CD8-positive, alpha-beta memory T cell (primary cell): ENCODE measurements at places on chromosomes 3 and 15. TPM values are rescaled to one million over a fixed set of nuclear protein-coding genes. Genes with fewer than 3 reads are reported as not detected.

NR2E3 gene
- total RNA-seq: not detected

UBA5 gene
- 53.4 TPM for total RNA-seq

ACTC1 gene
- total RNA-seq: not detected

LMCD1 gene
- 2.0 TPM for total RNA-seq

GASK1A gene
- total RNA-seq: not detected

DNAH12 gene
- 0.09 TPM for total RNA-seq

ONECUT1 gene
- not detected for total RNA-seq

B3GNT5 gene
- total RNA-seq: 10.0 TPM

- no peak for DNase-seq
Measured at GRCh38 chr3:176362191-176362731, 835.0 kb downstream of the TBL1XR1 start.

DNA sequence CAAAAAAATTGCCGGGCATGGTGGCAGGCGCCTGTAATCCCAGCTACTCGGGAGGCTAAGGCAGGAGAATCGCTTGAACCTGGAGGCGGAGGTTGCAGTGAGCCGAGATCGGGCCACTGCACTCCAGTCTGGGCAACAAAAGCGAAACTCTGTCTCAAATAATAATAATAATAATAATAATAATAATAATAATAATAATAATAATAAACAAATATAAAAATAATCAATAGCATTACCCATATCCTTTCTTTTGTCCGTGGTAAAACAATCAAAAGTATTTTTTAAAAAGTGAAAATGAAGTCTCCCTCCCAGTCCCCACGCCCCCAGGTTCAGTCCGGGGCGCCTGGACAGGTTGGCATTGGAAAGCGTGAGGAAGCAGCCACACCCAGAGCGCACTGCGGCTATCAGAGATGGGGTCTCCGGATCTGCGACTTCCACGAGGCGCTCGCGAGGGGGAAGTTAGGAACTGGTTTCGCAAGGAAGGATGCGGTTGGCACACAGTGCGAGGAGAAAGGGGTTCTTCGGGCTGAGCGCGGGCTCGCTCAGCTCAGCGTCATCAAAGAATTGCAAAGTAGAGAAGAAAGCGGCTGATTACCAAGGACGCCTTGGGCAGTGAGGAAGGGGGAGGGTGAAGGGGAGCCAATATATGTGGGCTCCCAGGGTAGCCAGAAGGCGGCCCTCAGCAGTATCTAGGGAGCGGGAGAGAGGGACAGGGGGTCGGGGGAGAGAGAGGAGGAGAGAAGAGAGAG, 69.5 kb upstream of the EPHB3 start:
- DNase-seq: no peak

DNA sequence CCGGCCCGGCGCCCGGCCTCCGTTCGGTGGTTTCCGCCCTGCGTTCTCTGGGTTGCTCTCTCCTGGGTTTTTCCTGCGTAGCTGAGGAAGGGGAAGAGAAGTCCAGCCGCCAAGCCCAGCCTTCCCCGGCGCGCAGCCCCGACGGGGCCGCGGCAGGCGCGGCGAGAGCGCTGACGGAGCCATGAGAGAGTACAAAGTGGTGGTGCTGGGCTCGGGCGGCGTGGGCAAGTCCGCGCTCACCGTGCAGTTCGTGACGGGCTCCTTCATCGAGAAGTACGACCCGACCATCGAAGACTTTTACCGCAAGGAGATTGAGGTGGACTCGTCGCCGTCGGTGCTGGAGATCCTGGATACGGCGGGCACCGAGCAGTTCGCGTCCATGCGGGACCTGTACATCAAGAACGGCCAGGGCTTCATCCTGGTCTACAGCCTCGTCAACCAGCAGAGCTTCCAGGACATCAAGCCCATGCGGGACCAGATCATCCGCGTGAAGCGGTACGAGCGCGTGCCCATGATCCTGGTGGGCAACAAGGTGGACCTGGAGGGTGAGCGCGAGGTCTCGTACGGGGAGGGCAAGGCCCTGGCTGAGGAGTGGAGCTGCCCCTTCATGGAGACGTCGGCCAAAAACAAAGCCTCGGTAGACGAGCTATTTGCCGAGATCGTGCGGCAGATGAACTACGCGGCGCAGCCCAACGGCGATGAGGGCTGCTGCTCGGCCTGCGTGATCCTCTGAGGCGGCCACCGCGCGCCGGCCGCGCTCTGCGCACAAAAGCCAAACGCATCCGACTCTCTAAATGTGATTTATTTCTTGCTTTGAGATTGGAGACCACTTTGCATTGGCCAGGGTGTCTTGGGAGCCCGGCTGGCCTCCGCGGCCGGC, 727 bp downstream of the RAP2B start:
- DNase-seq: peak; percentile 51

DNA sequence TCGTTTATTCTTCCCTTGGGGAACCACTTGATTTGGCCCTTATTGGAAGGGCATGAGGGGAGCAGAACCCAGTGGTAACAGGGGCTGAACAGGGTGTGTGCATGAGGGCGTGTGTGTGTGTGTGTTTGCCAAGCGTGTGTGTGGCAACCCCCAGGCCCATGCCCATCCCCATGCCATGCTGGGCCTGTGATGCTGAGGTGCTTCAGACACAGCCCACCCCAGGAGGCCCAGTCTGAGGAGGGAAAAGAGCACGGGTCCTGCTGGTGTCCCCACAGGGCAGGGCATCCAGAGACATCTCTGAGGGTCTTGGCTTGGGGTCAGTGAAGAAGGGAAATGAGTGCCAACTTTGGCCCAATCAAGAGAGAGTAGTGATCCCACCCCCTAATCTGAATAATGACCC, 71.6 kb downstream of the RASGRF1 start:
- DNase-seq: no peak

- DNase-seq: no peak
Measured at GRCh38 chr3:49812916-49813496, 747 bp downstream of the UBA7 start.

DNA sequence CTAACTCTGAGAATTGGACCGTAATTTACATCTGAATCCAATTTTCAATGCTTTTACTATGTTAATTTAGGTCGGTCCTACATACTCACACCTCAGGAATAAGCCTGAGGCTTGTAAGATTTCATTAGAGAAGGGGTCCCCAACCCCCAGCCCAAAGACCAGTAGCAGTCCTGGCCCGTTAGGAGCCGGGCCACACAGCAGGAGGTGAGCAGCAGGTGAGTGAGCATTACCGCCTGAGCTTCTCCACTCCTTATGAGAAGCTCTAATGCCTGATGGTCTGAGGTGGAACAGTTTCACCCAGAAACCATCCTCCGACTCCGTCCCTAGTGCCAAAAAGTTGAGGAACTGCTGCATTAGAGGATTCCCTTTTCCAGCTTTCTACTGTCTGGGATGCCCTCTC, 757.3 kb downstream of the SI start:
- DNase-seq: no peak

DNA sequence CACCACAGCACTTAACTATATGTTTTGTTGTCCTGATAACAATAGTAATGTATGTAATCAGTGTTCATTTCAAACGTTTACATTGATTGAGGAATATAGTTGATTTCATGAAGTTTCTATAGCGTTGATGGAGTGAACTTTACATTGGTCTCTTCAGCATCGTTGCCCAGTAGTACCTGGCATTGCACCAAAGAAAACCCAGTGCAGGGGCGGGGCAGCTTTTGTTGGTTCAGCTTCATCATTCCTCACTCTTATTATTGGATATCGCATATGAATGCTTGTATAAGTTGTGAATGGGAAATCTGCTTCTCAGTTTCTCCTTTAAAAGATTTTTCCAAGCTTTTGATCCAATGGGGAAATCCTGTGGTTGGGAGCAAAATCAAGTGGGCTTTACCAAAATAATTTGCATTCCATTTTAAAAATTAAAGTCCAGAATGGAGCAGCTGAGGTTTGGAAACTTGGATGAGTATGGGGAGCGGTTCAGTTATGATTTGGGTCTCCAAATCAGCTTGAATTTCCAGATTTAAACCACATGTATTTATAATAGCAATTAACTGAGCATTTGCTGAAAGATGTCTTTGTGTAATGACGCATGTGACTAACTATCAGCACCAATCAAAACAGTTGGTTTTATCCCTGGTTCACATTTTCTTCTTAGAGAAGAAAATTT, 213.7 kb downstream of the ALCAM start:
- DNase-seq: no peak

- DNase-seq: no peak
Measured at GRCh38 chr3:151467069-151467468, 6.2 kb upstream of the IGSF10 start.

GRCh38 chr3:190862209-190863118, at the start of gene GMNC:
TSS of gene GMNC (minus strand) at chr3:190862694. CDS start at chr3:190862615, 79 bp downstream.
- DNase-seq: no peak

DNA sequence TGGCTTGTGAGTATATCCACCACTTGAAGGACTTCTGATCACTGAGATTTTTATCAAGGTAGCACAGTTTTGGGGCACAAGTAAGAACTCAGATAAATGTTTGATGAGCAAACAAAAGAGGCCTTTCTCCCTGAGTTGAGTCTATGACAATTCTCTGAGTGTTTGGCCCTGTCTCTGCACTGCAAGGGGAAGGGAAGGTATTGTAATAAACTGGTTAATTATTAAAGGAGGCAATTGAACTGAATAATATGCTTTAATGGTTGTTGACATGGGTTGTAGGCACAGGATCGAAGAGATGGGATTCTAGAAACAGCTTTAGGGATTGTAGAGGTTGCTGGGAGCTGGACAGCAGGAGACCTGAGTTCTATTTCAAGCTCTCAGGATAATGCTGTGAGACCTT, 95.0 kb upstream of the MRPL3 start:
- no peak for DNase-seq

DNA sequence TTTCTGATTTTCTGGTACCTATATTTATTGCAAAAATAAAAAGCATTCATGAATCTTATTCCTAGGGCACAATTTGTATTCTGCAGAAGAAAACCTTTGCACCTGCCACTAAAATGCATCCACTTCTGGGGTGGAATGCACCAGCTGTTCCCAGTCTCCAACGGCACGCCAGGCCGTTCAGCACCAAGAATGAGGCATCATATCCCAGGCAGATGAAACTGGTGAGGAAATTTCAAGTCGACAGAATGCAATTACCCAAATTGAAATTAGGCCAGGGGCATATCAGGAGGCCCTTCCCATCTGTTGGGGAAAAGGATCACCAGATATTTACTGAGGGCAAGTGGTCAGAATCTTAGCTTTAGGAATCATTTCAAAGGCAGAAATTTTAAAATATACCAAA, 13.6 kb upstream of the RBMS3 start:
- no peak for DNase-seq

DNA sequence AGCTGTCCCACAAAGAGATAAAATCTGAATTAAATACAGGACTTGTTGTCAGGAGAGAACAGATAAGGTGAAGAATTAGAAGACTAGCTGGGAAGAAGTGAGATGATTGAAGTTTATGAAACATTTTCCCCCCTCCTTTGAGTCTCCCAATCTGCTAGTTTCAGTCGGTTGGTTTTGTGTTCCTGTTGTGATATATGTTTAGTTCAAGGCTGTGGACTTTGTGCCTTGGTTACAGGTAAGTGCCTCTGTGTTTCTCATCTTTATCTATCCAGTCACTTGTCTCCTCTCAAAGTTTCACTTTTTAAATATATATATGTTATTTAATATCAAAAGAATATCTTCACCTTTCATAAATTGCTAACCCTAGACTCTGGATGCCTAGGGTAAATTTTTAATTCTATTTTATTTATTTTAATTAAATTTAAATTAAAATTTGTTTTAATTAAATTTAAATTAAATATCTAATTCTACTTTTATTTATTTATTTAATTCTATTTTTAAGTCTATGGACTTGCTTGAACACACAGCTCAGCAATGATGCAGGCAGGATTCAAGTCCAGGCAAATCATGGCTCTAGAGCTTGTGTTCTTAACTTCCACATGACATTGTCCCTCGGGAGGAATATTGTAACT, 190.0 kb downstream of the FHIT start:
- no peak for DNase-seq

GRCh38 chr3:12451481-12451880, 32.8 kb upstream of the TSEN2 start:
- DNase-seq: no peak

GRCh38 chr3:146142757-146143156, 18.2 kb downstream of the PLOD2 start:
- no peak for DNase-seq

DNA sequence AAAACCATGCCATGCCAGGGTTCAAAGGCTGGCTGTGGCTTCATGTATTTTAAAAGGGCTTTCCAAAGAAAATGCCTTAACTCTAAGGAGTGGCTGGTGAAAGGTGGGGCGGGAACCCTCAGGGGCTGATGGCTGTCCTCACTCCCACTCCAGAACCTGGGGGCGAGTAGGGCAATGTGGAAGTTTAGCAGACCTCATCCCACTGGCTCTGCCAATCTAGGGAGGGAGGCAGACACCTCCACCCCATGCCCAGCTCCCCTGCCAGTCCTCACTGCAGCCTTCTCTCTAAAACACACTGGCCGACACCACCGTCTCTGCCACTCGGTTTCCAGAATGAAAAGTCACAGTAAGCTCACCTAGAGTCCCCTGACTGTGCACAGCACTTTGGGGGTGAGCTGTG, 99.5 kb downstream of the TMEM266 start:
- no peak for DNase-seq

- DNase-seq: no peak
Measured at GRCh38 chr15:77295446-77295845, 124.5 kb downstream of the PEAK1 start.

- DNase-seq: no peak
Measured at GRCh38 chr3:65914032-65914739, 124.5 kb downstream of the MAGI1 start.
